ENCODE measurements at places on chromosomes 3 and 15.

GRCh38 chr3:66033241-66034138, 5.2 kb downstream of the MAGI1 start:
- DNase-seq = no peak

- no peak for DNase-seq
Measured at GRCh38 chr3:128309026-128309425, 155.7 kb downstream of the EEFSEC start.

DNA sequence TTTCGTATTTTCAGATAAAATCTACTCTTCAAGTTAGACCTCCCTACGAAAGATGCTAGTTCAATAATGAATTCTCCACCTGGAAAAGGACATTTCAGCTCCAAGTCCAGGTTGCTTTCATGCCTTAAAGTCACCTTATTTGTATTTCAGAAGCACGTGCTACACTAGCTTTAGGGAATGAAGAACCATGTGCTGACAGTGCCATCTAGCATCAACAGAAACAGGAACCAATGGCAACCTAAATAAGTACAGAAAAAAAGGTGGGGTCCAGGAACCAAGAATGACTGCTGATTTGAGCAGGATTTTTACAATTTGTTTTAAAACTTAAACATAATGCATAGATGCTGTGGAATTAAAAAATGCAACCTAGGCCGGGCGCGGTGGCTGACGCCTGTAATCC, 77.6 kb upstream of the SNRPN start:
- DNase-seq = no peak

DNA sequence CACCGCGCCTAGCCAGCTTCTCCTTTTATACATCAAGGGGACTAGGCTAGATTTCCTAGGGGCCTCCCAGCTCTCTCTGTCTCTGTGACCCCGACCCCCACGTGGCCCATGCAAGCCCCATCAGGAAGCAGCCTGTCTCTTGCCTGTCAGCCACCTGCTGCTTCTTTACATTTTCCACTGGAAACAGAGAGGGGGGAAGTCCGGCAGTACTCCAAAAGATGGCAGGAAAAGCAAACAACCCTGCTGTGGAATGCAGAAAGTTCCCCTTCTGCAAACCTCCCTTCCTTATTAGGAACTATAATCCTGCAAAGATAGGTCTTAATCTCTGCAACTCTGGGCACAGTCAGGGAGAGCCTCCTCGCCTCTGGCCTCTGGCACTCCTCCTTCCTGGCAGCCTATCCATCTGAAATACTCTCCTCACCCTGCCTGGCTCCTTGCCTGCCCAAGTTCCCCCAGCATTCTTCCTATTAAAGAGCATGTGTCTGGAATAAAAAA, 47.4 kb upstream of the HACD2 start:
- no peak for DNase-seq

- DNase-seq = no peak
Measured at GRCh38 chr3:25150199-25150598, 277.9 kb upstream of the RARB start.

DNA sequence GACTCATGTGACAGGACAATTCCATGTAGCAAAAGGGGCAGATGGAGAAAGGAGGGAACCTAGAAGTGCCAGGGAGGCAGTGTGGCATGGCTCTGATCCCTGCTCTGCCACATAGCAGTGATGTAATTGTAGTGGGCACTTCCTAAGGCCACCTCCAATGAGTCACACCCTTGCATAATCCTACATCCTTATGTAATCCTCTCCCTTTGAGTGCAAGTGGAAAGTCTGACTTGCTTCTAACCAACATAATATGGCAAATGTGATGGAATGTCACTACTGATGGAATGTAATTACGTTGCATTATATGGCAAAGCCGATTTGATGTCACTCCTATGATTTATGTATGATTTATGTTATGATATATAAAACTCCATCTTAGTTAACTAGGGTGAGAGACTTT, 72.9 kb upstream of the ATP2C1 start:
- no peak for DNase-seq

- no peak for DNase-seq
Measured at GRCh38 chr3:188233320-188233719, 79.4 kb downstream of the LPP start.
